Stomach (tissue), 19 donors: ENCODE measurements at places on chromosomes 2 and 18. TPM values are rescaled to one million over a fixed set of nuclear protein-coding genes. Genes with fewer than 3 reads are reported as not detected.

- peak; percentile 87 for DNase-seq
These were observed 5.2 kb downstream of the TMEM127 start for GRCh38 chr2:96260387-96261260.

GRCh38 chr2:171404261-171404660 is 29.5 kb downstream of the METTL8 start:
- DNase-seq, result no peak

- no peak for DNase-seq
These were observed 135.4 kb downstream of the L3MBTL4 start for GRCh38 chr18:6279308-6279707.

GRCh38 chr2:163849756-163850435 is 114.1 kb upstream of the FIGN start:
- DNase-seq, result no peak

DNA sequence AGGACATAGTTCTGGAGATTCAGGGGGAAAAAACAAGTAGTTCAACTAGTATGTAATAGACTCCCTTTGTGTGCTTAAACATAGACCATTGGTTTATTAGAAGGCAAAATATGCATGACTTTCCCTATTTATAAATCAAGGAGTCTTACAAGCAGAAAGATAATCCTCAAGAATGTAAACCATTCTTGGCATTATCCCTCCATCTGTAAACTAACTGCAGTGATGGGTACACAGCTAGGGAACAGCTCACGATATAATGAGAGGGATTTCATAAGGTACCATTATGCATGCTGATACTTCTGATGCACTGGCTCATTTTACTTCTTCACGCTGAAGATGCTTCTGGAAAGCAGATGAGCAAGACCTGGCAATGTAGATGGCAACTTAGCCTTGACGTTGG is 878 bp downstream of the FBXO15 start:
- no peak for DNase-seq

DNA sequence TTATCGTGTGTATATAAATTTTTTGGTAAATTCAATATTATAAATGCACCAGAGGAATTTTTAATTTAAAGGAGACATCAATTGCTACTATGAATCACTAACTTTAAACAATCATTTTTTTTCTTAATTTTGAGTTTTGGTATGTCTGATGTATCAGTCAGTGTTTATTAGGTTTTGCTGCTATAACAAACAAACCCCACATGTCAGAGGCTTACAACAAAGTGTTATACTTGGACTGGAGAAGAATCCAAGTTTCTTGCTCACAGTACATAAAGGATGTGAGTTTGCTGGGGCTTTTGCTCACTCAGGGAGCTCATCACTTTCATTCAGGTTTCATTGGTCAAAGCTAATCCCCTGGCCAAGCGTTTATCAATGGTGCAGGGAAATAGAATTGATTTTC is 81.8 kb downstream of the VWC2L start:
- DNase-seq, result no peak

DNA sequence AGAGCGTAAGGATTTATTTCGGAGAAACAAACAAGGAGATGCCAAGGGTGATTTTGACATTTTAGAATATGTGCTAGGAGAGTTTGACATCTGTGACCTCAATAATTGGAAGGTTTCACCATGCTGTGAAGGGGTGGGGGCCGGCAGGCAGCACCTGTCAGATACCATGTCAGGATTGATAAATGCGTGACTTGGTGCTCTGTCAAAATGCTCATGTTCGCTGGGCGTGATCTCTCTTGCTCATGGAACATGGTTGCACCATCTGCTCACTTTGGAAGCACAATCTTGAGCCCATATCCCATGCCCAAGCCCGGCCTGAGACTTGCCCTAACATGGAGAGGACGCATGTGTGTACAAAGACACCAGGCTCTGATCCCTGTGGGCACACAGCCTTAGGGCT is 347.6 kb downstream of the RNF144A start:
- no peak for DNase-seq

DNA sequence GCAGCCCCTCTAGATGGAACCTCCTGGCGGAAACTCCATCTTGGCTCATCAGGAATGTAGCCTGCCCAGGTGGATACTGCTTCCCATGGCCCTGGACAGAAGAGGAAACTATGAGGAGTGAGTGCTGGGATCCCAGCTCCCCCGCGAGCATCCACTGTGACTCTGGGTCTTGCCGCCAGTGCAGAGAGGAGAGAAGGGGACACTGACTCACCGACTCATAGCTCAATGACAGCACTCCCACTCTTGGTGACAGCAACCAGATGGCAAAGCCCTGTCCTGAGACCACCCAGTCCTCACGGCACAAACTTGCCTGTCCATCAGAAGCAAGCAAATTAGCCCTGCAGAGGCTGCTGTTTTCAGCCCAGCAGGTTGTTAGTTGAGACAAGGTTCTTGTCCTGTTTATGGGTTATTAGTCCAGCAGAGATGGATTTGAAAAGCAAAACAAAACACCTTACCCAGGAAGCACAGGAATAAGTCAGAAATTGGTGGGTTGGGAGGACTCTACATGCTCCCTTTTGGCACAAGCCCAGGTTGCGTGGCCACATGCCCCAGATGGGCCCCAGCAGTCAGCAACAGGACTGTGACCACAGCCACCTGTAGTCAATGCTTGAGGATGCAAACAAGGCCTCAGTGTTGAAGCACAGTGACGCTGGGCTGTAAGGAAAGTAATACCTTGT is 111.5 kb upstream of the GLI2 start:
- no peak for DNase-seq

- no peak for DNase-seq
These were observed 67.5 kb downstream of the MYO1B start for GRCh38 chr2:191312662-191313061.

Gene MAP3K19
- total RNA-seq, result not detected
